ENCODE measurements at places on chromosomes 5 and 9. TPM values are rescaled to one million over a fixed set of nuclear protein-coding genes. Genes with fewer than 3 reads are reported as not detected.

TPPP gene
- 1.1 TPM for total RNA-seq

DNA sequence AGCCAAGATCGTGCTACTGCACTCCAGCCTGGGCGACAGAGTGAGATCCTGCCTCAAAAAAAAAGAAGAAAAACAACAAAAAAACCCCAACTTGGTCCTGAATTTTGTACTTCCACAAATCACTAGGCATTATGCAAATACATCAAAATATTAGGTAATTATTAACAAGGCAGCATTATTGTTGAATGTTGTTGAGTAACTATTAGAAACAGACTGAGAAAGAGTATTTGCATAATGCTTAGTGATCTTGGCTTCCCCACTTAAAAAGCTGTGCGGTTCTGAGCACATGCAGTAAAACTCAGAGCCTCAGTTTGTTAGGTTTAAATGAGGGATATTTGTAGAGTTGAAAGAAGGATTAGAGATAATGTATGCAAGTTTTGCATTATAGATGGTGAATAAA, 64.2 kb downstream of the SCAMP1 start:
- DNase-seq, result no peak

- no peak for DNase-seq
Observed at GRCh38 chr9:33791117-33791516, 4.2 kb upstream of the PRSS3 start.

PCDHB5 gene
- 2.7 TPM for total RNA-seq

- no peak for DNase-seq
Observed at GRCh38 chr9:34349324-34349723, 20.0 kb downstream of the NUDT2 start.

DNA sequence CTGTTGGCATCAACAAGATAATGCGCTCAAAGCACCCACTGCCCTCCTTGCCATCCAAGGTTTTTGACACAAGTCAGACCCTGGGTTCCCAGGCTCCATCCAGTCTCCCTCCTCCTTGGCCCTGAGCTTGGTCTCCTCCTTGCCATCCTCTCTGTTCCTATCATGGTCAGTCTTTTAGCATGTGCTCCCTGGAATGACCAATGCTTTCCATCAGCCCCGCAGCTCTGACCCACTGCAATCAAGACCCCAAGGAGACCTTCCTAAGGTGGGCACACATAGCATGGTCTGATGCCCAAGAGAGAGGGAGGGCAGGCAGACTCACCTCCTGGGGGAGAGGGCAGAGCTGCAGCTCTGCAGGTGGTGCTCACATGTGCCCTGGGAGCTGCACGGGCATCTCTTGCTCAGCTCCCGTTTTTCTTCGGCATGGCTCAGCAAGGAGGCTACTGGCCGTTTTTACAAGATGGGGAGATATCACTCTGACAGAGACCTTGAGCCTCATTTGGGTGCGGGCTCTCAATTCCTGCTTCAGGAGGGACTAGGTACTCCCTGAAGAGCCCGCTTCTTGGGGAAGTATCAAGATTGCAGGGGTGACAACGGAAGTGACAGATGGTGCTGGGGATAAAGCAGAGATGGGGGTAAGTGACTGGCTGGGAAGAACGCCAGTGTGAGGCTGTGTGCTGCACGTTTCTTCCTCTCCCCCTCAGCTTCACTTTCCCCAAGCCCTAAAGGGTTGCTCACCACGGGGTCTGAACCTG, 3.3 kb downstream of the SEPTIN8 start:
- no peak for DNase-seq

- DNase-seq, result no peak
Observed at GRCh38 chr5:82255844-82256243, 22.3 kb downstream of the RPS23 start.

DNA sequence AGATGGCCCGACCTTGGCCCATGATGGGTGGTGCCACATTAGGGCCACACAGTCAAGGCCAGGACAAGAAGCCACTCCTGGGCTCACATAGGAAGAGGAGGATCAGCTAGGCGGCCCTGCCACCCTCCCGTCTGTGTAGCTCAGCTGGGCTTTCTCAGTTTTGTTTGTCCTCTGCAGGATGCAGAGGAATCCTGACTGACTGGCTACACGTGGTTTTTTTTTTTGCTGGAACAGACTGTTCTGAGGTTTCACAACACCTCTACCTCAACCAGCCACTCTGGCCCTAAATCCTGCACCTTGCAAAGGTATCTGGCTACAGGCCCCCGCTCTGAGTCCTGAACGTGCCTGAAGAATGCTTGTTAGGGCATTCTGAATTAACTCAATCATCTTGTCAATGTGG, 88.3 kb upstream of the MSX2 start:
- DNase-seq, result no peak

DNA sequence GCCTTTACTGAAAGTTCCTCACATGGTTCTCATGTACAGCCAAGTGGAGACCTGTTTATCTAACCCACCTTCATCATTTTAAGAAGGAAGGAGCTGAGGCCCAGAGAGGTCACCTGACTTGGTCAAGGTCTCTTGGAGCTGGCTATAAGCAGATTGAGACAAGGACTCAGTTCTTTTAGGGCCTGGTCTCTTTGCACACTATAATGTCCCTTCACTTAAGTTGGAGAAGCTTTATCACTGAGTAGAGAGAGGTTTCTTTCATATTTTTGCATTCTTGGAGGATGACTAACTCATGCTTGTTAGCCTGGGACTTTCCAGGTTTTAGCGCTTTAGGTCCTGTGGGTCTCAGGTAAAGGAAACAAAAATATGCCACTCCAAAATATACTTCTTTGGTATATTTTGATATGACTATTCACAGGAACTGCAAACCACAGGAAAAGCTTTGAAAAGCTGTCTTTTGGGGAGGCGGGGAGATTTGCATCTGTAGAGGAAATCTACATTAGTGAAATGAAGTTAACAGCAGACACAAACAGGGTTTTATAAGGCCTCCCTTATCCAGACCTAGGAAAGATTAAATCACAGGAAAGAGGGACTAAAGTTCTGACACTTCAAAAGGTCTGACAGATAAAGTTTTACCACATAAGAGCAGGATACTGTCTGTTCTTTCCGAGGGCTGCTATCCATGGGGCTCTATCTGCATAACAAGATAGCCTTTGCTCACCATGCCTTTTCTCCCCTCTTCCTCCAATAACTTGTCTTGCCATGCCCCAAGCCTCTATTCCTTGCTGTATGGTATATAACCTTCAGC, 95.8 kb upstream of the ANKRD55 start:
- no peak for DNase-seq

HK3 gene
- total RNA-seq, result 7.1 TPM

BTNL8 gene
- total RNA-seq, result 0.49 TPM

DNA sequence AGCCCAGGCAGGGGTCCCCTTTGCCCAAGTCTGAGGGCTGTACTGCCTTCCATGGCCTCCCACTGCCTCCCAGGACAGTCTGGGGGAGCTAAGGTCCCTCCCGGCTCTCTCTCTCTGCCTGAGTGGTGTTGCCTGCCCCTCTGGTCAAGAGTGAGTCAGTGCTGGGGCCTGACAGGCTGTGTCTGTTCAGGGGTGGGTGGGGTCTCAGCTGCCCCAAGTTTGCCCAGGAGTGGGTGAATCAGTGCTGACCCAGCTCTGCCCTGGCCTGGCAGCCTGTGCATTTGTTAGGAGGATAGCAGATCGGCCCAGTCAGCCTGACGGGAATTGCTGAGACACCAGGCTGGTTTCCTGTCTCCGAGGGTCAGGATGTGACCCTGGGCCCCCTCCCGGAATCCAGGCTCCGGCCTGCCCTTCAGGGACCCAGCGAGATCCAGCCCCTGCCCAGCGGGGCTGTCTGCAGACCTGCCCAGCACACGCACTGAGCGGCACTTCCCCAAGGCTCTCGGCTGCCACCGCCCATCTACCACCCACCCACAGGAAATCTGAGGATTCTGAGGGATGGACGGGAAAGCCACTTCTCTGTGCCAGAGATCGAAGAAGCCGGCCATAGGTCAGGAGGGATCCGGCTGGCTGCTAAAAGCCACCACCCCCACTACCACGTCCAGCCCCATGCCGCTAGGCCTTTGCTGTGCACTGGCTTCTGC, 15.9 kb downstream of the ENG start:
- peak; percentile 31 for DNase-seq

- DNase-seq, result no peak
Observed at GRCh38 chr5:15363601-15364000, 136.4 kb upstream of the FBXL7 start.

ADAM19 gene
- total RNA-seq, result 5.9 TPM

DNA sequence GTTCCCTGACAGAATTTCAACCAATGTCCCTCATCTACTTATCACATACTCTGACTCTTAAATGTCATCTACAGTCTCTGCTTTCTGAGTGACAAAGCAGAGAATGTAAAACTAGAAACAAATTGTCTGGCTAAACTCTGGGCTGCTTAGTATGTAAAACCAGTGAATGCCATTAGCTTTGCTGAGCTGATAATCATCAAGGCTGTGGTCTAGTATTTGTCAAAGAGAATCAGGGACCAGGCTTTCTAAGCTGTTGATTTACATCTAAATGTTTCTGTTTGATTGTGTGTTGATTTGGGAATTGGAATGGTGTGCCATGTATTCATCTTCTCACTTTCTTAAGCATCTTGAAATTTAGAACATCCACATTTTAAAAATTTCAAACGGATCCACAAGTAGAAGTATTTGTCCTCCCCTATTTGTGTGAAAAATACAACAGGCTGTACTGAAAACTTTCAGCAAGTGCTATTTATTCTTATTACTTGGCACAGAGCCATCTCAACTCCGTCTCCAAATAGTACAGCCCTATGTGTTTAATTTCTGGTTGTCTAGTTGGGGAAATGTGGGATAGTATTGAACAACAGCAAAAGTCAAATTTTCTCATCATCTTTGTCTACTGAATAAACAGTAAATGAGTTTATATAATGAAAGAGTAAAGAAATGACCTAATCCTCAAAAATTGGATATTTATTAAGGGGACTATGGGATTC, 251.5 kb downstream of the KCTD16 start:
- DNase-seq, result no peak

LURAP1L gene
- 21.3 TPM for total RNA-seq

- DNase-seq, result no peak
Observed at GRCh38 chr5:8012131-8012977, 143.4 kb downstream of the MTRR start.

DNA sequence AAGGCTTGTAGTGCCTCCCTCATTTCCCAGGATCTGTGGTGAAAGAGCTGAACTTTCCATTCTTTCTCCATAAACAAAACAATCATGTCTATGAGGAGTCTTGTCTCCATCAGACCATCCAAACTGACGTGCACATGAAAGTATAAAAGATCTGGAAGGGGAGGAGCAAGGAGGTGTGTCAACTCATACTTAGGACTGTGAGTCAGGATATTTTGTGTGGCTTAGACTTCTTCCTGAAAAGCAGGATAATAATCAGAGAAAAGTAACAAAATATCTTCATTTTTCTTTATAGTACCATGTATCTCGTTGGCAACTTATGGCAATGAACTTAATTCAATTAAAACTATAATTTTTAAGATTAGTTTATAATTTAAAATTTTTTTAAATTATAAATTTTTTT, 96.0 kb upstream of the PRRC1 start:
- DNase-seq, result no peak

GRCh38 chr5:56346044-56346710, 113.0 kb upstream of the ANKRD55 start:
- no peak for DNase-seq

IL17B gene
- 5.6 TPM for total RNA-seq

DNA sequence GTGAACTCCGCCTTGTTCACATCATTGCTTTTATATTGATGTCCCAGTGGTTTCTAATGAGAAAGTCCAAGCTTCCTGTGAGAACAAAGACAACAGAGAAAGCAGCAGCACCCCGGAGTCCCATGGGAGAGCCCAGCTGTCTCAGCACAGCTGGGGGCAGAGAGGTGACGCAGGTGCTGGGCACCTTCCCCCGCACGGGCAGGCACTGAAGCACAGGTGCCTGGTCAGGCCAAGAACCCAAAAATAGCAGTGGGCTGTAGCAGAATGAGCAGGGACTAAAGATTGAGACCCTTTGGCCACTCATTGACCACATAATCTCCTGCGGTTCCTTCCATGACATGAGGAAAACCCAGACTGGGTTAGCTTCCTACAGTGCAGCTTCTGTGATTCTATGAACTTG, 18.8 kb downstream of the SRD5A1 start:
- DNase-seq, result no peak

- no peak for DNase-seq
Observed at GRCh38 chr5:148842161-148842560, 15.8 kb downstream of the ADRB2 start.

DNA sequence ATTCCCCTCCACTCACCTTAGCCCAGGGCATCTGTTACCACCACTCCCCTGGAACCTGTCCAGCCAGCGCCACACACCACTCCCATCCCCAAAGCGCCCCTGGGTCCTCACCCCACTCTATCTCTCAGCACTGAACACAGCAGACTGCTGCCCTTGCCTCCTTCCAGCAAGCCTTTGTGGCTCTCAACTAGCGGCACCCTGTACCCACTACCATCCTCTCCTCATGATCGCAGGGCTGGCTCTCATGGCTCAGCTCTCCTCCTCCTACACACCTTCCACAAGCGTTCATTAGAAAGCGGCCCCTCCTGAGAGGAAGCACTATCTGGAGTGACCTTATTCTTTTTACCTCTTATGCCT, 13.3 kb upstream of the BASP1 start:
- no peak for DNase-seq

CCNB1 gene
- 31.3 TPM for total RNA-seq

GRCh38 chr5:38808666-38809343, 37.0 kb upstream of the OSMR start:
- no peak for DNase-seq

GRCh38 chr9:124231095-124231737, 26.5 kb upstream of the NEK6 start:
- DNase-seq, result no peak

PCDHA1 gene
- not detected for total RNA-seq

DNA sequence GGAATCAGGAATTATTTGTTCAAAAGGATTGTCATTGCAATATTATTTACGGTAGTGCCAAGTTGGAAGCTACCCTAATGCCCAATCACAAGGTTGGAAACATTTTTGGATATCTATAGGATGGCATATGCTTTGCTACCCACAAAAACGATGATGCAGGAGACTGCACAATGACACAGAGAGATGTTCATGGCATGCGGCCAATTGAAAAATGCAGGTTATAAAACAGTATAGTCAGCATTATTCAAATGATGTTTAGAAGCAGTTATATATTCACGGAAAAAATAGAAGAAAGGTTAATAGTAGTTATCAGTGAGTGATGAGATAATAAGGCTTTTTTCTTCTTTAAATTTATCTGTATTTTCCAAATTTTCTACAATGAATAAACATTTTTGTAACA, 5.9 kb upstream of the ACSL6 start:
- DNase-seq, result no peak

- peak; percentile 15 for DNase-seq
Observed at GRCh38 chr9:4887556-4887955, 94.8 kb downstream of the RCL1 start.

FAM163B gene
- not detected for total RNA-seq

- peak; percentile 93 for DNase-seq
Observed at GRCh38 chr5:136053336-136054141, 24.8 kb downstream of the TGFBI start.

GRCh38 chr5:139571543-139571942, 10.4 kb downstream of the UBE2D2 start:
- no peak for DNase-seq

GRCh38 chr5:34866989-34867471, 28.1 kb downstream of the TTC23L start:
- no peak for DNase-seq
